ENCODE measurements at places on chromosomes 2 and 18.

- H3K4me3 ChIP-seq, result no peak overlapping the region
- H3K4me1 ChIP-seq, result no peaks in the 10 kb centered on the region
- DNase-seq, result no peak
- H3K27me3 ChIP-seq, result no peaks in the 10 kb centered on the region
Measured at GRCh38 chr2:158269143-158269542, 167.5 kb downstream of the UPP2 start.

DNA sequence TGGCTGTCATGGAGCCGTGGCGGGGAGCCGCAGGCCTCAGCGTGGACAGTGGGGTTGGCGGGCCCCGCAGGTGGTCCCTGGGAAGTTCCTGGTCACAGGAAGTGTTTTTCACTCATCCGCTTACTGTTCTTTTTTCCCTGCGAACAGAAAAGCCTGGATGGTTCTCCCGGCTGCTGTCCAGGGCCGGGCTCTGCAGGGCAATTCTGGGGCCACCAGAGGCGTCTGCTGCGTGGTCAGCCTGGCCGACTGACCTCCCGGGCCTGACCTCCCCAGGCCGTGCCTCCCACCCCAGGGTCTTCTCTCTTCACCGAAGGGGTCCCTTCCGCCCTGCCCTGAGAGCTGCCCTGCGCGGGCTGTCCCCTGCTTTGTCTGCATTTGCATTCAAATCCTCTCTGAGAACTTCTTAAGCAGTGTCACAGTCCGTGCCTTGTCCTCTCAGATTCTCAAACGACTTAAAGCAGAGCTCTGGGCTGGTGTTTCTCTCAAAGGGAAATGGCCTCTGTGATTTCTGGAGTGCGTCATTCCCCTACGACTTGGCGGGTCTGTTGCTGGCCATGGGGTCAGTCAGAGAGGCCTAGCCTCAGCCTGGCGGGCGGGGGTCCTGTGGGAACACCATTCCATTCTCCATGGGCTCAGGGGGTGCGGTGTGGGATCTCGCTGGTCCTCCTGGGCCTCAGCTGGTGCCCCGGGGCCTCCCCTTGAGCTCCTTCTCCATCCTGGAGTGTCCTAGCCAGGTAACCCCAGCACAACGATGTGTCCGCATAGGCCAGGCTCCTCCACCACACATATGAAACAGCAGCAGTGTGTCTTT, 38.3 kb downstream of the KLHL29 start:
- H3K4me3 ChIP-seq, result no peak overlapping the region
- H3K4me1 ChIP-seq, result no peaks in the 10 kb centered on the region
- H3K27ac ChIP-seq, result no peak overlapping the region

DNA sequence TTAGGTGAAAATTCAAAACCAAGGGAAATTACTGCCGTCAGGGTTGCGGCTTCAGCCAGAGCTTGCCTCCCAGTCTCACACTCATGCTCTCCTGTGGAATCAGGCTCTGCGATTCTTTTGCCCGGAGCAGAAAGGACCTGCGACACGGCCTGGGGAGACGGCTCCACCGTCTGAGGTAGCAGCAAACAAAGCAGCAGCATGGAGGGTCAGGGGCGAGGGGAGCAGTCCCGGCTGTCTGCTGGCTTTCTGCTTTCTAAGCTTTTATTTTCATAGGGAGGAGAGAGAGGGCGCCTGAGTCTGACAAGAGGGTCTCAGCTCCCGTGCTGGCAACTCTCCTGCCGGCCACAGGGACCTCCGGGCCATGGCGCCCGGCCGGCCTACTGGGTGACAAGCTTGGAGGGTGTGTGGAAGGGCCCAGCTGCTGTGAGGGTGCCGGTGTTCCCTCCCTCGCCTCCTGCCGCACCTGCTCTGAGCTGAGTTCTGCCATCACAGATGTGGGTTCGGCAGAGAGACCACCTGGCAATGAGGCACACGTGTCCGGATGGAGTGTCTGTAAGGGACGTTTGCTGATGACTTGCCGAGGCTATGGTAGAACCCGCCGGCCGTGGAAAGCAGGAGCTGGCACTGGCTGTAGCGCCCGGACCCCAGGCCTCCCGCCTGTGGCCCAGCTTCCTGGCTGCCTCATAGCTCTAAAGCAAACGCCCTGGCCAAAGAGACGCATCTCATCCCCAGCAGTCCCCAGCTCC, 66.2 kb upstream of the CTDP1 start:
- no peak overlapping the region for H3K27ac ChIP-seq
- H3K27me3 ChIP-seq, result no peaks in the 10 kb centered on the region
- peak; percentile 60 for DNase-seq

DNA sequence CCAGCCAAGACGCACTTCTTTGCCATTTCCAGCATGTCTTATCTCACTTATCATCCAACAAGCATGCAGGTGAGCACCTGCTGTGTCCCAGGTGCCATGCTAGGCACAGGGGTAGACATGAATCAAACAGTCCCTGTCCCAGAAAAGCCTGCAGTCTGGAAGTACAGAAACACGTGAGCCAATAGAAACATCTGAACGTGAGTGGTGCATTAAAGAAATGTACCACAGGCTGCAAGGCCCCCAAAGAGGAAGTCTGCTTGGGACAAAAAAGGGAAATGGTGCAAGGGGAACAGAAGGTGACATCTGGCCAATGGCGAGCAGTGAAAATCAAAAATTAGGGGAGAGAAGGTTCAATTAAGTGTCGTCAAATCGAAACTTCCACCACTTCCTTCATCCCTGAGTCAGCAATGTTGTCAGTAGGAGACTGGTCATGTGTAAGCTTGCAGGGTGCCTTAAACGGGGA, 17.6 kb upstream of the TMEM247 start:
- H3K27me3 ChIP-seq, result no peaks in the 10 kb centered on the region
- DNase-seq, result no peak
- peak overlapping the region; percentile 26 for H3K27ac ChIP-seq
- H3K4me1 ChIP-seq, result peaks cover 18% of the 10 kb centered on the region
- H3K36me3 ChIP-seq, result no peaks in the 10 kb centered on the region

DNA sequence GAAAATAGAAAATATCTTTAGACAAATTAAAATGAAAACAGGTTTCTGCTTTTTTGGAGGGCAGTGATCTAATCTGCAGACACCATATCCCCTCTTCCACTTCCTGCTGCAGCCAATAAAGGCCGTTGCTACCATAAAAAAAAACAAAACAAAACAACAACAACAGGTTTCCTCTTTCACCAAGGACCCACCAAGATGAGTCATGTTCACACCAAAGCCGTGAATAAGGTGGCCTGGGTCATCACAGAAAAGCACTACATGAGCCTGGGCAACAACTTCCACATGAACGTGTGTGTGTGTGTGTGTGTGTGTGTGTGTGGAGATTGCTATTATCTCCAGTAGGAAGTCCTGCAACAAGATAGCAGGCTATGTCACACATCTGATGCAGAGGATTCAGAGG, 24.8 kb upstream of the TFCP2L1 start:
- H3K4me1 ChIP-seq, result peaks cover 21% of the 10 kb centered on the region
- peak overlapping the region; percentile 30 for H3K4me3 ChIP-seq
- peak overlapping the region; percentile 37 for H3K27ac ChIP-seq
- H3K36me3 ChIP-seq, result no peaks in the 10 kb centered on the region
- peaks cover 6% of the 10 kb centered on the region for H3K27me3 ChIP-seq
- DNase-seq, result no peak

- no peaks in the 10 kb centered on the region for H3K36me3 ChIP-seq
- DNase-seq, result no peak
- H3K4me3 ChIP-seq, result no peak overlapping the region
- no peaks in the 10 kb centered on the region for H3K27me3 ChIP-seq
- H3K4me1 ChIP-seq, result peaks cover 13% of the 10 kb centered on the region
Measured at GRCh38 chr2:1986166-1986565, 241.9 kb upstream of the PXDN start.

- no peaks in the 10 kb centered on the region for H3K27me3 ChIP-seq
- no peak overlapping the region for H3K27ac ChIP-seq
- no peak overlapping the region for H3K4me3 ChIP-seq
- no peaks in the 10 kb centered on the region for H3K4me1 ChIP-seq
- no peaks in the 10 kb centered on the region for H3K36me3 ChIP-seq
Measured at GRCh38 chr2:238123218-238123971, 15.1 kb upstream of the KLHL30 start.

- no peak overlapping the region for H3K27ac ChIP-seq
- H3K36me3 ChIP-seq, result no peaks in the 10 kb centered on the region
- no peaks in the 10 kb centered on the region for H3K27me3 ChIP-seq
- H3K4me3 ChIP-seq, result no peak overlapping the region
- no peak for DNase-seq
Measured at GRCh38 chr2:46481198-46482193, 2.1 kb downstream of the TMEM247 start.

DNA sequence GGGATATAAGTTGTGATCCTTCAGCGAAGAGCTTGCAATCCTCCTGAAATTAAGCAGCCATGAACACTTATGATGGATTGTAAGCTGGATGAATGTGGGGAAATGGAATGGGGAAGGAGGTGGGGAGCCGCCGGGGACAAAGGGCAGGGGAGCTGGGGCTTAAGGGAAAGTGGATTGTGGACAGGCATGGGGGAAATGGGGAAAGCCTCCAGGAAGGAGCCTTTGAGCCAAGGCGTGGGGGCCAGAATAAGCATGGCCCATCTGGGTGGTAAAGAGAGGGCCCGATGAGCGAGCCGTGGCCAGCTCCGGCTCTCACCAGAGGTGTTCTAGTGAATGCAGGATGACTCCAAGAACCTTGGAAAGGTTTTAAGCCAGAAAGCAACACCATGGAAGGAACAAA, 124.0 kb downstream of the SMAD7 start:
- DNase-seq, result no peak
- no peaks in the 10 kb centered on the region for H3K27me3 ChIP-seq
- H3K4me3 ChIP-seq, result no peak overlapping the region
- peak overlapping the region; percentile 55 for H3K27ac ChIP-seq
- peaks cover 10% of the 10 kb centered on the region for H3K36me3 ChIP-seq
- H3K4me1 ChIP-seq, result peaks cover 67% of the 10 kb centered on the region

DNA sequence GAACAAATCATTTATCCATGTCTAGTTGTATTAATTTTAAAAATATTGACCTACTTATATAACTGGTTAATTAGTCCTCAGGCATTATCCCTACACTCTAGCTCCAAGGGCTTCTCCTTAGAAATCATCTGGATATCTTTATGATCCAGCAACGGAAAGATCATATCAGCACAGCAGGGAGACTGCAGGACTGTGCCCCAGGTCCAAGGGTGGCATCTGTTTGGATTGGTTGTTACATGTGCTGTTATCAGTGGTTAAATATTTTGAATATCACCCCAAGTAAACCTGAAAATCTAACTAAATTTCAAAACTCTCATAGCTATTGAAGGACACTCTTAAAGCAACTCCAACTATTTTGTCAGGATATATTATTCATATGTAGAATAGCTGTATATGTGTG, 556.2 kb upstream of the ZEB2 start:
- DNase-seq, result no peak
- no peak overlapping the region for H3K4me3 ChIP-seq
- peaks cover 8% of the 10 kb centered on the region for H3K27me3 ChIP-seq
- H3K4me1 ChIP-seq, result no peaks in the 10 kb centered on the region

- H3K36me3 ChIP-seq, result peaks cover 5% of the 10 kb centered on the region
- no peak overlapping the region for H3K4me3 ChIP-seq
- H3K4me1 ChIP-seq, result no peaks in the 10 kb centered on the region
- H3K27ac ChIP-seq, result no peak overlapping the region
- DNase-seq, result no peak
Measured at GRCh38 chr2:217456016-217456415, 546.8 kb downstream of the TNS1 start.

Data from natural killer cell treated with Interleukin-12 subunit alpha and Interleukin-12 subunit beta and Interleukin-15 and Interleukin-18, amount 100 ng/mL, for 72 hours (primary cell).